ENCODE measurements at places on chromosomes 7 and 10.

DNA sequence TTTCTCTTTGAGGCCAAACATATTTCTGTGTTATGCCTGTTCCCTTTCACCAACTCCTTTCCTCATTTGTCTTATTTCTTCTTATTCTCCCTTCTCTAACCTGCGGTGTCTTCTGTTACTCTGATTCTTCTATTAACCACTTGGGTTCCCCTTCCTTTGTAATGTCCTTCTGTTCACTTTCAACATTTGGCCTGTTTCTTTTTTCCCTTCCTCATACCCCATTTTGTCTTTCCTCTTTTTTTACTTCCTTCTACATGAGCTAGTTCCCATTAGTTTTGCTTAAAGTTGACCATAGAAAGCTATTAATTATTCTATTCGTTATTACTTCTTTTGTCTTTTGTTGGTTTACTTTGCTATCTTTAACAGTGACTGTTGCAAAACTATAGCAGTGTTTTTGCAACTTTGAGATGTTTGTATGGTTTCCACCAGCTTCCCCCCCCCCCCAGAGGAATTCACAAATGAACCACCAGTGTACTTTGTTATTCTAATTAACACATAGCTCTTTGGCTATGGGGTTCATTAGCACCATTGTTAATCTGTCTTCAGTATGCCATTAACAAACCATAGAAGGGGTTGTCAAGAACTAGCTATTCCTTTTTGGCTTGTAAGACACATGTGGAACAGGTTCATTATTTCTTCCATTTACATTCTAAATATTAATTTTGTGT lies 2.9 kb downstream of the LRGUK start:
- ATAC-seq, result no peak

- no peak for ATAC-seq
These were observed 32.1 kb downstream of the PFKP start for GRCh38 chr10:3099291-3100092.

GRCh38 chr10:48444266-48444665 lies 137.8 kb downstream of the MAPK8 start:
- ATAC-seq, result no peak

DNA sequence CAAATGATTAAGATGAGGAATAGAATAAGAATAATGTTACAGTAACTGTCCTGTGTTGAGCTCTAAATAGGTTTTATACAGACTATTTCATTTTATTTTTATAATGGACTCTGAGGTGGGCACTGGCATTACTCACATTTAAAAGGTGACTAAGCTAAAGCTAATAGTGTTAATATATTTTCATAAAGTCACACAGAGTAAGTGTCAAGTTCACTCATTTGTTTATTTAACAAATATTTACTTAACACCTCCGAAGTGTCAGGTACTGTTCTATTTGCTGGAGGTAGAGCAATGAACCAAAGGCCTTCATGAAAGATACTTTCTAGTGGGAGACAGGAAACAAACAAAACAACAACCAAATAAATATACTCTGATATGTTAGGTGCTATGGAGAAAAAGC lies 44.0 kb downstream of the ASB4 start:
- no peak for ATAC-seq

GRCh38 chr10:60797200-60797599 lies 18.9 kb downstream of the CDK1 start:
- ATAC-seq, result no peak

DNA sequence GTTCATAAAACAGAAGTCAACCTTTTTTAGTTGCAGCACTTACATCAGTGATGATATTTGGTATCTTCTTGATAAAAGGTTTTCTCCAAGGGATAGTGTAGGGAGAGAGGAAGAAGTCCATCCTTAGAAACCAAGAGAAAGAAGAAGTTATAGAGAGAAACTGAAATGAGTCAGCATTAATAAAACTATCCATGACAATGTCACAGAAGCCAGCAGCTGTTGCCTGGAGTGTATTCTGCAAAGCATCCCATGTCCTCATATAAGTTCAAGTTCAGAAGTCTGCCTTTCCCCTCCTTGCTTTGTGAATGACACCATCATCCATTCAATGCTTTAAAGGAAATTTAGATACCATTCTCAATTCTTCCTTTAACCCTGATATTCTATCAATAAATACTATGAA lies 14.4 kb upstream of the COL1A2 start:
- no peak for ATAC-seq

GRCh38 chr10:84607044-84607443 lies 278.7 kb downstream of the CCSER2 start:
- no peak for ATAC-seq

DNA sequence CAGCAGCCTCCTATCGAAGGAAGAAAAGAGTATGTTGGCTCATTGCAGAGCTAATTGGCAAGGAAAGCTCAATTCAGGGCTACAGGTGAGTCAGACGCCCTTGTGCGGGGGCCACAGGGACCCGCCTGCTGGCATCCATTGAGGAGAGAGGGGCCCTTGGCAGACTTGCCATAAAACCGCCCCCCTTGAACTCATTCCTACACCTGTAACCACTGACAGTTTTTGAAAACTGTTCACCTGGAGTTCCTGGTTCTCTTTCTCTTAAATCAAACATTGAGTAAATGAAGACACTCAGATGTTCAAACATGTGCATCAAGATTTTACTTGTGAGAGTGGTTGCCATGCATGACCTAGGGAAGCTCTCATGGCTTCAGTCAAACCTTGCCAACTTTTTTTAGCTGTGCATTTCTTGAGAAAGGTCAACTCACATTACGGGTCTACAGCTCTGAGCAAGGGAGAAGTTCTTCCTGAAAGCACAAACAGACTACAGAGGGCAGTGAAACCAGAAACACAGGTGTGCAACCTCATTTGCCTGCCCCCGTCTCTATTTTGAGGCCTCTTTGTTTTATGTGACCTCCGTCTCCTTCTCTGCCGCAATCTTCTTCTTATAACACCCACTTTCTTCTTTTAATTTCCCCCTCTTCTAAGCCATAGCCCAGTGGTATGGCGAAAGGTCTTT lies 87.8 kb downstream of the TBXAS1 start:
- ATAC-seq, result no peak
